Effector memory CD8-positive, alpha-beta T cell (primary cell): ENCODE measurements at places on chromosomes 12 and 14.

- no peak for DNase-seq
Measured at GRCh38 chr12:12622418-12622817, 10.7 kb downstream of the CREBL2 start.

GRCh38 chr12:21644516-21644915 lies 13.1 kb downstream of the LDHB start:
- no peak for DNase-seq

DNA sequence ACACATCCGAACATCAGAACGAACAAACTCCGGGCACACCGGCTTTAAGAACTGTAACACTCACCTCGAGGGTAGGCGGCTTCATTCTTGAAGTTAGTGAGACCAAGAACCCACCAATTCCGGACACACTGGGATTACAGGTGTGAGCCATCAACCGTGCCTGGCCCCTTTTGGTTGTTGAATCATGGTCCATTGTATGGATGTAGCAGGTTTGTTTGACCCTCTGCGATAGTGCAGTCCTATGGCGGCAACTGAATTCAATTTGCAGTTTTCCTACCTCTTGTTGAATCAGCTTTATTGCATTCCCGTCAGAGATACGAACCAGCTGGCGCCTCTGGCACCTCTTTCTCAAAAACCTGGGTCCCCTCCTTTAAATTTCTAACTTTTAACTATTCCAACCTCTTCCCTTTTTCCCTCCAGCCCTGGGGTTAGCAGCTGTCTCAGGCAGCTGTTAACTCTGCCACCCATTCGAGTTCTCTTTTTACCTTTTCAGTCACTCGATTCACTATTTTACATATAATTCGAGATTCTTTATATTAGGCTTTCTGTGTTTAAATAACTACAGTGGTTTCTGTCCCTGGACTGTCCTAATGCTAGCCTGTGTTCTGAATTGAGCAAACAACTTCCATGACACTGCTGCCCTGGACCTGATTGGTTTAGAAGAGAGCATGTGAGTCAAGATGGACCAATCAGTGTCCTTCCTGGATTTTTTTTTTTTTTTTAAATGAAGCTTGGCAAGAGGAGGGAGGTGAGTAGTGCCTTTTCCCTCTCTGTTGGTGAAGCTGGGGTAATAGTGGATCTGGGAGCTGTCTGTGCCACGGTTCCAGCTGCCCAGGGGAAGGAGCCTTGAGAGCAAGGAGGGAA lies 261.5 kb downstream of the PCNX1 start:
- DNase-seq = no peak

- DNase-seq = no peak
Measured at GRCh38 chr12:94851396-94852028, 152.0 kb downstream of the NDUFA12 start.
